ENCODE measurements at places on chromosomes 6 and 20.

- DNase-seq: peak; percentile 43
Observed at GRCh38 chr6:3987053-3987452, 91.9 kb downstream of the FAM217A start.

DNA sequence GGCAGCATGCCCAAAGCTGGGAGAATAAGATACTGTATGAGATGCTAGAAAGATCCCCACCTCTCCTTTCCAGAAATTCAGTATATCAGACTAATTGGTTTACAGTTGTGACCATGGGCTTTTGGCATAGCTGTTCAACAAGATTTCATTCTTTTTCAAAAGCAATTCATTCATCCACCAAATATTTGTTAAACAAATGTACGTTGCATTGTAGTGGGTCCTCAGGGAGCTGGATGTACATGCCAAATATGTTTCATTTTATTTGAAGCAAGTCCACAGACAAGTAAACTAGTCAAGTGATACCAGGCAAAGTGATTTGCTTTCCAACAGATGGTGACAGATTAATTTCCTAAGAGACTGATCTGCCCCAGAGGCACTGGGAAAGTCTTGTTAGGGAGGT, 85.8 kb upstream of the ESR1 start:
- DNase-seq: no peak

DNA sequence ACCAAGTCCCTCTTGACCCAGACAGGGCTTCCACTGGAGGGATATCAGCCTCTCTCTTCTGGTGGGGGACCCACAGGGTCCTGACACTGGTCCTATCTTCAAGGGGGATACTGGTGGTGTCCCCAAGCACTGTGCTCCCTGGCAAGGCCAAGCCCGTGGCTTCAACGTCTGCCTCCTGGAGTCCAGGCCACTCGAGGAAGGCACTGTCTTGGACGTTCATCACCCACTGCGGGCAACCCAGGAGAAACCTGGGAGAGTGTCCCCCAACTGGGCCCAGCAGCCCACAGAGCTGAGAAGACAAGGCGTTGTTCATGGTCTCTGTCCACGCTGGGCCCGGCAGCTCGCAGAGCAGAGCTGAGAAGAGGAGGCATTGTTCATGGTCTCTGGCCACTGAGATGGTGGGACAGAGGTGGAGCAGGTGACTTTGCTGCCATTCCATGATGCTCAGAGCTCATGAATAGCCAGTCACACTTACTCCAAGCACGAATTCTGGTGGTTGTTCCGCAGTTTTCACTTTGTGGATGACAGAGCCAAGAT, 37.5 kb upstream of the FRMD1 start:
- no peak for DNase-seq

DNA sequence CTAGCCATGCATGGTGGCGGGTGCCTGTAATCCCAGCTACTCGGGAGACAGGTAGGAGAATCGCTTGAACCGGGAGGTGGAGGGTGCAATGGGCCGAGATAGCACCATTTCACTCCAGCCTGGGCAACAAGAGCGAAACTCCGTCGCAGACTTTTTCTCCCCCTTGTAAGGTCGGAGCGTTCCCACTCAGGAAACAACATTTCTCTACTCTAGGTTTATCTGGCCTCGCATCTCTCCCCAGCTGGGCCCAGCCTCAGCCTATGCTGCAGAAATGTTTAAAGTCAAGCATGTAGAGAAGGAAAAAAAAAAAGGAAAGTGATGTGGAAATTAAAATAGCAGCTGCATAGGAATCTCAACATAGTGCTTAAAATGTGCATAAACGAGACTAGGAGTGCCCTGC, 172.3 kb downstream of the TRIM27 start:
- no peak for DNase-seq

- DNase-seq: no peak
Observed at GRCh38 chr20:61802721-61803311, 262.9 kb downstream of the TAF4 start.

GRCh38 chr6:17816921-17817611, 110.3 kb upstream of the NUP153 start:
- peak; percentile 14 for DNase-seq

DNA sequence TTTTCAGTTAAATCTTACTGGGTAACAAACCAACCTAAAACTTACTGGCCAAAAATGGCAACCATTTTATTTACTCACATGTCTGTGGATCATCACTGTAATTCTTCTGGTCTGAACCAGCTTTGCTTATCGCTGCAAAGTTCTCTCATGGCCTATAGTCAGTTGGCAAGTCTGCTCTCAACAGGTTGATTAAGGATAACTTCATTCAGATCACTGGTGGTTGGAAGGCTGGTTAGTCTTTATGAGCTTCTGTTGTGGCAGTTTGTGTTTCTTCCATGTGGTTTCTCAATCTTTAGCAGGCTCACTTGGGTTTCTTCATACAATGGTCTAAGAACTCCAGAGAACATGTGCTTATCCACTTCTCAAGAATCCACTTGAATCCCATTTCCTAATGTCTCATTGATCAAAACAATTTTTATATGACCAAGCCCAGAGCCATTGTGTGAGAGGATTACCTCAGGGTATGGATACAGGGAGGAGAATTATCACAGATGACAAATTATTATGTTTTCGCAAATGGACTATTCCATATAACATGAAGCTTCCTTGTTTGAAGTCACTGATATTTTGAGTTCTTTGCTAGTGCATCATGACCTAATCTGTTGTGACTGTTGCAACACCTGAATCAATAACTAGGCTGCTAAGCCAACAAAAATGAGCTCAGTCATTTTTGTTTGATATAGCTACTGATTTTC, 155.4 kb upstream of the BMP2 start:
- DNase-seq: no peak

GRCh38 chr20:10074513-10074912, 39.7 kb downstream of the ANKEF1 start:
- peak; percentile 88 for DNase-seq

DNA sequence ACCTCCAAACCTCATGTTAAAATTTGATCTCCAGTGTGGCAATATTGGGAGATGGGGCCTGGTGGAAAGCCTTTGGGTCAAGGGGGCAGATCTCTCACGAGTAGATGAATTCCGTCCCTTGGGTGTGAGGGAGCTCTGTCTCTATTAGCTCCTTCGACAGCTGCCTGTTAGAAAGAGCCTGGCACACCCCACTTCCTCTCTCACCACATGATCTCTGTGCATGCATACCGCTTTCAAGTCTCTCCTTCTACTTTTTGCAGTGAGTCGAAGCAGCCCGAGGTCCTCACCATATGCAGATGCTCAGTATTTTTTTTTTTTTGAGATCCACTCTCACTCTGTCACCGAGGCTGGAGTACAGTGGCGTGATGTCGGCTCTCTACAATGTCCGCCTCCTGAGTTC, 176.9 kb downstream of the SYNDIG1 start:
- no peak for DNase-seq

DNA sequence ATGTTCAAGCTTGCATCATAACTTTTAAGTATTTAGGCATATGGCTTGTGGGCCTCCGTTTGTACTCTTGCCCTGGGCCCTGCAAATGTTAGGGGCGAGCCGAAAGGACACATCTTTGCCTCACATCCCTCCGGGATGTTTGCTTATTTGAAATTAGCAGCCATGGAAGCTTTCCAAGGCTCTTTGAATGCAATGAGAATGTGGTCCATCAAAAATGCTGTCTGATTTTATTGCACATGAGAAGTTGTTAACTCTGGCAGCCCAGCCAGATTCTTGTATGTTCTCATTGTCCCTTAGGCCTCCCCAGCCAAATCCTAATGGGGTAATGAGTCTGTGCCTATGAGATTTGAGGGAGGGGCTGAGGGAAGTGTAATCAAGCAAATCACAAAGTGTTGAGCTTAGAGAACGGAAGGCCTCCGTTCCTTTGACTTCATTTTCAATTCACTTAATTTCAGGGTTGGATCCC, 261.2 kb upstream of the MARCKS start:
- peak; percentile 72 for DNase-seq

DNA sequence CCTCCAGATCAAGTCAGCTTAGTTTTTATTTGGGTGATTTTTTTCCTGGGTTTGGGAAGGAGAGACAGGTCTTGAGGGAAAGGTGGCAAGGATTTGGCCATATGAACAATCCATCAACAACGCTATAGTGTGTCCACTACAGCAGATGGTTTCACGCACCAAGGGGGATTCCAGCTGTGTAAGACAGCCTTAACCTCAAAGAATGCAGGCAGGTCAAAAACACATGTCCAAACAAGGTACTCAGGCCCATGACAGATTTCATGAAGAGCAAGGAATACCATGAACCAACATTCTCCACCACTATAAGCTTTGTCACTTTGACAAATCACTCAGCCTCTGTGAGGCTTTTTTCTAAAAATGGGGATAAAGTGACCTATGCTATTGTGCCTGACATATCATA, 2.0 kb downstream of the AIF1 start:
- no peak for DNase-seq

DNA sequence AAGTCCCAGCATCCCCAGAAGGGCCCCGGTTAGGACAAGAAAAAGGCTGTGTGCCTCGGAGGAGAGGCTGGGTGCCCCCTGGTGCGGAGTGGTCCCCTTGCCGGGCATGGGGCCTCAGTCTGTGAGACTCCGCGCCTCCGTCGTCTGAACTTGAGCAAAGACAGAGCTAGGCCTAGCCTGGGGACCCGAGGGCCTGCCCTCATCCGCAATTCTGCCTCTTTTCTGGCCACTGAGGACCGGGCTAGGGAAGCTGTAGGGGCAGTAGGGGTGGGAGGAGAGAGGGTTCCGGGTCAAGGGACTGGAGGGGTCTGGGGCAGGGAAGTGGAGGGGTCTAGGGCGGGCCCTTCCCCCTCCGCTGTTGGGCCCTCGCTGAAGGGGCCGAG, 550 bp upstream of the HSPA12B start:
- DNase-seq: no peak

- DNase-seq: no peak
Observed at GRCh38 chr6:41222513-41222912, 5.6 kb upstream of the TREML4 start.

- DNase-seq: peak; percentile 80
Observed at GRCh38 chr6:122008101-122008999, 391.1 kb upstream of the HSF2 start.

GRCh38 chr6:26544473-26544872, 6.3 kb downstream of the HMGN4 start:
- no peak for DNase-seq

DNA sequence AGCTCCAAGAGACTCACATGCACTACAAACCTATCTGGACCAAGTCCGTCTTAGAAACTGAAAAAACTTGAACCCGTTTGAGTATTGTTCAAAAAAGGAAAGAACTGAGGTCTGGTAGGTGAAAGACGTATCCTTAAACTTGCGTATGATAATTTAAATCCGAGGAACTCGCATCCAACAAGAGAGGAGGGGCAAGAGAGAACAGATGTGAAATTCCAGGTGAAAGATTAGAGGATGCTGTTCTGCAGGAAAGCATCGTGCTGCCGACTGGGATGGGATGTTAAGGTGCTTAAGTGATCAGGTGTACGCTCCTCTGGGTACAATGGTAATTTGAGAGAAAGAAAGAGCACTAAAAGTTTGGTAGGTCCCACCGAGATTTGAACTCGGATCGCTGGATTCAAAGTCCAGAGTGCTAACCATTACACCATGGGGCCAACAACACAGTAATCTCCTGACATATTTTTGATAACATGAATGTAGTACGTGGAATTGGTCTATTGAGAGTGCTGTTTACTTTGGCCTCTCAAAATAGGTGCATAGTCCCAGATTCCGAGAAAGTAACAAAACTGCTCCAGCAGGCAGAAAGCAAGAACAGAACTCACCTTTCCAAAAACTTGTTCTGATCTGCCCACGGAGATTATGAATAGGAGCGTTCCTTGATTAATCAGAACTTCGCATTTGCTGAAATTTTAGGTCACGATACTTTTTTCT, 53.5 kb upstream of the BTN3A2 start:
- peak; percentile 79 for DNase-seq

DNA sequence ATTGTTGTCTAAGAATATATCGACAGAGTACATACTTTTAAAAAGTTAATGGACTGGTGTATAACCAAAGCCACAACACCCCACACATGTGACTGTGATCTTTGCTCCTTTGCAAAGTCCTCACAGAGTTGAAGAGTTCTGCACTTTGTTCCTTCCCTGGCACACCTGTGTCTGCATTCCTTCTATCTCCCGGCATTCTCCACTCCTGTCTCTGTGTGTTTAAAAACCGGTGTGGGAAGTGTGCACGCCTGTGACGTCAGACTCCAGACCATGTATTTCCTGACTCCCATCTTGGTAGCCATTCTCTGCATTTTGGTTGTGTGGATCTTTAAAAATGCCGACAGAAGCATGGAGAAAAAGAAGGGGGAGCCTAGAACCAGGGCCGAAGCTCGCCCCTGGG, at the start of gene IYD:
IYD (plus strand) TSS at position 251 of the 400 bp plus-strand sequence; CDS start at position 271, 20 bp downstream.
- no peak for DNase-seq

GRCh38 chr6:33053230-33053629, 20.2 kb downstream of the HLA-DPA1 start:
- DNase-seq: no peak

DNA sequence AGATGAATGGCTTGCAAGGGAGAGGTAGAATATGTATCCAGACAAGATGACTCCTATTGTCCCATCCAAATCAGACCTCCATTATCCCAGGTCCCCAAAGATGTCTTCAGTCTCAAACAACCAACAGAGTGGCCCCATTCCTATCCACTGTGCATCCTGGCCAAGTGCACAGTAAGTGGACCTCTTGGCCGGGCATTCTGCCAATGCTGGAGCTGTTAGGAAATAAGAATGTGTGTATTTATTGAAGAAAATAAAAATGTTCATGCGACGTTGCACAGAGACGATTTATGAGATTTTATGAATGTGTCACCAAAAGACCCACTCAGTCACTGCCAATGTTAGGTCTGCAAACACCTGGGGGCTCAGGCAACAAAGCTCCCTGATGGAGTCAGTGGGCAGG, 196.0 kb downstream of the MAFB start:
- DNase-seq: peak; percentile 69

DNA sequence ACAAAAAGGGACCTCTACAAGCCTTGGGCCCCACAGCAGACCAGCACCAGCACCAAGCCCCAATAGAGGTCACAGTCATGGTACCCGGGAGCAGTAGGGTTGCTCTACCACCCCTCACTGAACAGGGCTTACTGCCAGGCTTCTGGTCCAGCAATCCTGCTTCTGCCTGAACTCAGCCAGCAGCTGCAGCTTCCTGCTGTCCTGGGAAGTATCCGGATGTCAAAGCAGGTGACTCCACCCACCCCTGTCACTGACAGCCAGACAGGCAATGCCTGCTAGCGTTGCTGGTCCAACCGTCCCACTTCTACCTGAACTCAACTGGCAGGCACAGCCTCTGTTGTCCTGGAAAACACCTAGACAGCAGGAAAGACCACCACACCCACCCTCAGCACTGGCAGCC, 47.0 kb upstream of the PCSK2 start:
- DNase-seq: no peak

GRCh38 chr6:111579816-111580215, 25.9 kb downstream of the TRAF3IP2 start:
- no peak for DNase-seq

DNA sequence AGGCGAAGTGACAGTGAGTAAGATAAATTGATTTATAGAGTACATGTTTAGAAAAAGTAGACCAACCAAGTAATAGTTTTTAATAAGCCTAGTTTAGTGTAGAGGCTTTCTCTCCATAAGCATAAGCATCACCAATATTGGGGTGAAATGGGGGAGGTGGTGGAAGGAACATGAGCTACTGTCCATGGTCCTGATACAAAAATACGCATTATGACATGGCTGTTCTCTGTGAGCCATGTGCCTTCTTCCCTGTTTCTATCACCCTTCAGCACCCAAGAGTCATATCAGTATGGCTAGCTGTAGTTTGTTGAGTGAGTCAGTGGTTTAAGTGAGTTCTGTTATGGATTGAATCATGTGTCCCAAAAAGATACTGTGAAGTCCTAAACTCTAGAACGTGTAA, 150.8 kb downstream of the EDN1 start:
- no peak for DNase-seq

- DNase-seq: no peak
Observed at GRCh38 chr6:169803271-169803811, 51.9 kb downstream of the ERMARD start.

- DNase-seq: peak; percentile 81
Observed at GRCh38 chr6:118580585-118581419, 32.7 kb downstream of the PLN start.

All from astrocyte of the spinal cord (primary cell).